Amygdala (tissue), 56 donors: ENCODE measurements at places on chromosomes 4 and X.
A peak's percentile ranks its signal among the peaks of the same experiment; 100 is the strongest.

GRCh38 chrX:120568035-120568434 lies 7.3 kb upstream of the CUL4B start:
- no peak for DNase-seq

- DNase-seq = no peak
Measured at GRCh38 chrX:52983321-52984000, 25.1 kb upstream of the FAM156A start.

DNA sequence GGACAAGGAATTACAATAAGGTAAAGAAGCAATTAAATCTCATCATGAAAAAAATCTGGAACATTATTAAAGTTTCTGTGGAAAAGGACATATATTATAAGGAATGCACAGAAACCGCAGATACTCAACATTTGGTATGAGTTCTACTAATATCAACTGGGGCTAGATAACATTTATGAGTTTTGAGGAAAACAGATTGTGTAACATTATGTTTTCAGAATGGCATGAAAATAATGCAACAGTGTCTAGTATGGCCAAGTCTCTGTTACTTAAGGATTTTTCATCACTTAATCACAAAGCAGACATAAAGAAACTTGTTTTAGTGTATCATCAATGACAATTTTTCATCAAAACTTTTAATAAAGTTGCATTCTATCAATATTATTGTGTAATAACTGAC lies 785.0 kb downstream of the GLUD2 start:
- no peak for DNase-seq

GRCh38 chrX:104679175-104679574 lies 113.2 kb downstream of the IL1RAPL2 start:
- DNase-seq = no peak

DNA sequence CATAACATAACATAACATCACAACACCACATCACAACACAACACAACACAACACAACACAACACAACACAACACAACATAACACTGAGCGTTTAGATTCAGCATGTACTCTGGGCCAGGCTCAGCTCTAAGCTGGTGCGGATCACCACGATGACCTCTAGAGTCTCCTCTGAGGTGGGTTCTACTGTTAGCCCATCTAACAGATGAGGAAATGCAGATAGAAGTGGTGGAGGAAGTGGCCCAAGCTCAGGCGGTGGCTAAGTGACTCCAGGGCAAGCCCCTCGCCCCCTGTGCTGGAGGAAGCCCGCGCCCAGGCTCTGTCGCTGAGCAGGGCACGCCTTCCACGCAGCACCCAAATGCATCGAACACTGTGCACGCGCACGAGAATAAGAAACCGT lies 45.3 kb upstream of the CDKN2AIP start:
- no peak for DNase-seq

DNA sequence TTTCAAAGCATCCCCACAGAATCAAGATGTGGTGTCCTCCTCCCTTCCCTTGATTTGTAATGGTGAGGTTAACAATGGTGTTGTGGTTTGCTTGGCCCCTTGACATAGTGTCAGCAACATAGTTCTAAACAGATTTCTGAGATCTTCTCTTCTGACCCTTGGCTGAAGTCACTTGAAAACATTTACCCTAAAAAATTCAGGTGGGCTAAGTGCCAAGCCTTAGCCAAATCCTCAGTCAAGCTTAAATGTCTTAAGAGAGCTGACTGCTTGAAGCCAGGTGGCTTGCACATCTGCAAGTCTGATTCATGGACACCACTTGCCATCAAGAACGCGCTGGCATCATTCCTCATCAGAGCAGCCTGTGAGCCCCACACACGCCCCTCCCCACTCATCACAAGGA lies 173.2 kb downstream of the MGST2 start:
- DNase-seq = no peak

DNA sequence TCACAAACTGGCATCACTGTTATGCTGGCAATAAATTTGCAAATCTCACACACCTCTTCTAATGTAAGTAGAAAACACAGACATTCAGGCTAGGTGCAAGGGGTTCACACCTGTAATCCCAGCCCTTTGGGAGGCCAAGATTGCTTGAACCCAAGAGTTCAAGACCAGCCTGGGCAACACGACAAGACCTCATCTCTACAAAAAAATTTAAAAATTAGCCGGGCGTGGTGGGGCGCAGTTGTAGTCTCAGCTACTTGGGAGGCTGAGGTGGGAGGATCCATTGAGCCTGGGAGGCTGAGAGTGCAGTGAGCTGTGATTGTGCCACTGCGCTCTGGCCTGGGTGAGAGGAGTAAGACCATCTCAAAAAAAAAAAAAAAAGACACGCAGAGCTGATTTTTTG lies 83.1 kb upstream of the ENPP6 start:
- no peak for DNase-seq

DNA sequence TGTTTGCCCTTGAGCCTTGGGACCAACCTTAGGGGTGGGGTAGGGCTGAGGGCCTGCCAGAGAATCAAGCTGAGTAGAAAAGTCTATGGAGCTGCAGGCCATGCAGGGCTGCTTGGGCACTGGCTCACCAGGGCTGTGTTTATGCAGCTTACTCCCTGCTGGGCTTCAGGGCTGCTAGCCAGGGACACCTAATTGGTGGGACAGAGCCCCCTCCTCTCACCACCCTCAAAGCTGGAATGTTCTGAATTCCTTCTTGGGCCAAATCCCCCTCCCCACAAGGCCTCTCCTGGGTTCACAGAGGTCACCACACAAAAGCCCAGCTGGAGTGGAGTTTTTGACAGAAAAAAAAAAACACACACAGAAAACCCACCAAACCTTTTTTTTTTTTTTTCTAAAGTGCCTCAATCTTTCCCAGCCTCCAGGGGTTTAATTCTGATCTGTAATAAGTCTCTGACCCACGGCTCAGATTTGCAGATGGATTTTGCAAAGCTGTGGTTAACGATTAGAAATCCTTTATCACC lies at the start of gene CLDN2:
Gene CLDN2 (plus strand): TSS at position 471 of the 521 bp plus-strand sequence. CDS start 7,827 bp downstream, outside the sequence.
- DNase-seq = no peak

DNA sequence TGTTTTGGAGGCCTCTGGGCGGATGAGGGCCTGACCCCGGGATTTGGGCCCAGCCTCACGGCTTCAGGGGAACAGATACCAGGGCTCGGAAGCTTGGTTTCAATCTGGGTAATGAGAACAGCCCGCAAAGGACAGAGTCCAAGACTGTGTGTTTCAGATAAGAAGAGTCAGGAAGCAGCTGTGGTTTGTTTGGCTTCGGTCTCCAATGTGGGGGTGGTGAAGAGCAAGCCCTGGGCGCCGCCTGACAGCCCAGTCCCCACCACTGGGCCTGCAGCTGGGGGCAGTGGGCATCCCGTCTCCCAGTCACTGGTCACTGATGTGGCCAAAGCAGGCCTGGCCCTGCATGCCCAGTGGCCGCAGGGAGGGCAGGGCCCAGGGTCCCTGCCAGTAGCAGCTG lies 9.1 kb downstream of the WFS1 start:
- DNase-seq = no peak

DNA sequence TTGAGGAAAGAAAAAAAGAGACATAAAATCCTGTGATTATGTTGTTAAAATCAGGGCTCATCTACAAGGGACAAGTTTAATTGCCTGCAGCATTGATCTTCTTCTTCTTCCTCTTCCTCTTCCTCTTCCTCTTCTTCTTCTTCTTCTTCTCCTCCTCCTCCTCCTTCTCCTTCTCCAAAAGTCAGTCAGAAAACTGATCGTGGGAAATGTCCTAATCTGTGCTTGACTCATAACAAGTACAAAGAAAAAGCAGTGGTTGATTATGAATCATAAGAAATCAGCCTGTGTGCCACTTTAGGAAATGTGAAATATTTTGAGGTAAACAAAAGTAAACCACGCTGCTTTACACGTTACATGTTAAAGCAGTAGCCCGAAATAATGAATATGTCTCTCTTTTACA lies 2.7 kb upstream of the ATP10D start:
- DNase-seq = no peak

GRCh38 chr4:34250562-34250961 lies 1993.8 kb downstream of the ARAP2 start:
- DNase-seq = no peak

DNA sequence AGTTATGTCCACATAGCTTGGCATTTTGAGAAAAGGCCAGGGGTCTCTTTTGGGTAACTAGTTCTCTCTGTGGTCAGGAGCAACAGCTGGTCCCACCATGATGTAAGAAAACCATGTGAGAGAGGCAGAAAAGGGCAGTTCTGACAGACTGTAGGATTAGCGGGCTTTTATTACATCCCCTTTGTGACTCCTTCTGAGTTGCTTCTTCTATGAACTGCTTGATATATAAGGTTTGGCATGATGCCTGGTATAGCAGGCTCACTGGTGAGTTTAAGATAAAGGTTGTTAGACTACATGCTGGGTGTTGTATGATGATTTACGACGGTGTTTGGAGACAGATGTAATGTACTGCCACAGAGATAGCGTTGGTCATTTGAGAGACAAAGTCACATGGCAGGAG lies 2308.1 kb upstream of the AGA start:
- DNase-seq = no peak

GRCh38 chrX:18098763-18099162 lies 121.9 kb downstream of the BEND2 start:
- DNase-seq = peak; percentile 7

GRCh38 chr4:624705-625590 lies at the start of gene PDE6B:
Gene PDE6B, plus strand, starts transcription at chr4:625573. Its CDS starts 54 bp downstream, at chr4:625627.
- no peak for DNase-seq

DNA sequence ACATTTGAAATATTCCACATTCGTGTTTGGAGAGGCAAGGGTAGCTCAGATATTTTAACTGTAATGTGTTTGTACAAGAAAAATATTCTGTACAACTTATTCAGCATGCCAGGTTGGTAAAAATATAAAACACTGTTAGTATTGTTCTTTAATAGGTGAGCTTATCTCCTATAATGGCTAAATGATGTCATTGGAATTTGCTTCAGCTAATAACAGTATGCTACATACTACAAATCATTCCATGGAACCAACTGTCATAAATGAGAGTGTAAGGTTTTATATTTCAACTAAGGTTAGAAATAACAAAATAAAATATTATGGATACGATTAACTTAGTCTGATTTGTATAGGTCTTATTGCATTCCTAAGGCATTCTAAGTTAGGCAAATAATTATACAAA lies 206.6 kb downstream of the ADGRL3 start:
- DNase-seq = no peak

DNA sequence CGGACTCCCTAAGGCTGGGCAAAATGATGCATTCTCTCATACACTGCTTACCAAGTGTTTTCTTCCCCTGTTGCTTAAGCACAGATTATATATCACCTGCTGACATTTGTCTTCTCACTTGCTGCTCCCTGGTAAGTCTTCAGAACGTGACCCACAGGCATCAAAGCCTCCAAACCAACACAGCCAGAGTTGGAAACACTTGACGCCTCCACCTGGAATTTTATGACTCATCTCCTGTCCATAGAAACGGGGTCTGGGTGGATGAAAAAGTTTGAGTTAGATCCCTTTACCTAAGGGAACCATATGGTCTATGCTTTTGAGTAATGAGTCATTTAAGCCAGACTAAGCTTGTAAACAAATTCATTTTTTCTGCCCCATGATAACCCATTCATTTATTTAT lies 251.6 kb downstream of the USP46 start:
- no peak for DNase-seq

DNA sequence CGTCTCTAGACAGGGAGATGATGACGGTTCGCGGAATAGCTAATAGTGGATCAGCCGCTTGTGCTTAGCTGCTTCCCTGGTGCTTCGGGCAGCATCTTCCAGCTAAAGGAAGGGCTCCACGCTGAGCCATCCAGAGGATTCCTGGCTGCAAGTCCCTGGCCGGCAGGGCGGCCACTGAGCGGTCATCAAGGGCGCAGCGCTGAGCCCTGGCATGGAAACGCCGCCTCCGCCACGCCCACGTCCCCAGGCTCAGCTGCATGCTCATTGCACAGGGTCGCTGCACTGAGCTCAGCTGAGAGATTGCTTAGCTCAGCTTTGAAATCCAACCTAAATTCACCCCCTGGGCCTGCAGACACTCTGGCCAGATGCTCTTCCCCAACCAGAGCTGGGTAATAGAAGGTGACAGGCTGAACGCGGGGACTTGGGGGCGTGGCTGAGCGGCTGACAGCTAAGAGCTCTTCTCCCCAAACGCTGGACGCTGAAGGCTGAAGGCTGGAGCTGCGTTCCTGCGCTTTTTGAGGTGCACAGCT lies 118.2 kb upstream of the KIT start:
- DNase-seq = peak; percentile 60

- DNase-seq = no peak
Measured at GRCh38 chrX:19720236-19720635, 167.2 kb downstream of the SH3KBP1 start.

GRCh38 chr4:183358215-183358755 lies 36.1 kb upstream of the CLDN24 start:
- DNase-seq = no peak

GRCh38 chr4:16642897-16643296 lies 255.5 kb downstream of the LDB2 start:
- no peak for DNase-seq

GRCh38 chrX:13703589-13703988 lies 14.7 kb downstream of the RAB9A start:
- DNase-seq = no peak

DNA sequence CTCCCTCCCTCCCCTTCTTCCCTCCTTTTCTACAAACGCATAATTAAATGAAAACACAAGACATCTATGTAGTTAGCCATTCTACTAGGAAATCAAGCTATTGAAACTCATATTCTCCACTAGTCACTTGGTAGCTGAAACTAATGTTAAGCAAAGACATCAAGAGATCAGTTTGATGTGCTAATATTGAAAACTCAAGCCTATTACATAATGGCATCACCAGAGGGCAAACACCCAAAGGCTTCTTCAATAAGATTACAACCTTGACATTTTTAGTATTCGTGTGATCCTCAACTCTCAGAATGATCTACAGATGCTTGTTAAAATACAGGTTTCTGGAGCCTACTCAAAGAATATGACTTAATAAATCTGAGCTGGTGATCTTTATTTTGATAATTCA lies 6.2 kb upstream of the GUCY1A1 start:
- DNase-seq = no peak

DNA sequence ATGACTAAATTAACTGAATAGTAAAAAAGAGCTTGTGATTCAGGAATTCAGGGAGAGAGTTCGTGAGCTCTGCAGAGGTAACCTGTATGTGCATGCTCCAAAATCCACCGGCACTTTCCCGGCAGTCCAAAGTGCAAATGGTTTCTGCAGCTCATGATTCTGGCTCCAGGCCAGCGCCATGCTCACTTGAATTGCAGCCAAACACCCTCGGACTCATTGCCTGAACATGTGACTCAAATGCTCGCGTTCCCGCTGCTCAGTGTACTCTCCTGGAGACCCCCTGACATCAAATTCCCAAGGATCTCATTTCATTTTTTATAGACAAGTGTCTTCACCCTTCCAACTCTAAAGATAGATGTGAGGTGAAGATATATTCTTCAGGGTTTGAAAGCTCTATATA lies 44.1 kb upstream of the SH3RF1 start:
- DNase-seq = peak; percentile 41
